Activated CD8-positive, alpha-beta memory T cell treated with anti-CD3 and anti-CD28 coated beads, Interleukin-2, amount 10 ng/mL, durations not matched to agents 7 days and 5 days (primary cell): ENCODE measurements at places on chromosomes 6 and 20. TPM values are rescaled to one million over a fixed set of nuclear protein-coding genes. Genes with fewer than 3 reads are reported as not detected.

The PCK1 gene
- not detected for total RNA-seq

DNA sequence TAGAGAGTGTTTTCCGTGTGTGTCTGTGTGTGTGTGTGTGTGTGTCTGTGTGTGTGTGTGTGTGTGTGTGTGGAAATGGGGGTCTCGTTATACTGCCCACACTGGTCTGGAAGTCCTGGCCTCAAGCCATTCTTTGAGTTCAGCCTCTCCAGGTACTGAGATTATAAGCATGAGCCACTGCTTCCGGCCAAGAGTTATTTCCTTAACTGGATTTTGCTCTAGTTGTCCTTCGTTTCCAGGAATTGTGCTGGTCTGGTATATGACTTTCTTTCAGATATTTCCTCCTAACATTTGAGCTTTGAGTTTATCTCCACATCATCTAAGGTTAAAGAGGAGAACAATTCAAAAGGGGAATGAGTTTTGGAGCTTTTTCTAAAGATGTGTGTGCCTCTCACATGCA is 124.8 kb downstream of the SH3BGRL2 start:
- DNase-seq, result no peak

- no peak for DNase-seq
These were observed 449.0 kb upstream of the MMS22L start for GRCh38 chr6:97732045-97732444.

GRCh38 chr20:31606804-31607639 is 1.9 kb downstream of the ID1 start:
- no peak for DNase-seq

DNA sequence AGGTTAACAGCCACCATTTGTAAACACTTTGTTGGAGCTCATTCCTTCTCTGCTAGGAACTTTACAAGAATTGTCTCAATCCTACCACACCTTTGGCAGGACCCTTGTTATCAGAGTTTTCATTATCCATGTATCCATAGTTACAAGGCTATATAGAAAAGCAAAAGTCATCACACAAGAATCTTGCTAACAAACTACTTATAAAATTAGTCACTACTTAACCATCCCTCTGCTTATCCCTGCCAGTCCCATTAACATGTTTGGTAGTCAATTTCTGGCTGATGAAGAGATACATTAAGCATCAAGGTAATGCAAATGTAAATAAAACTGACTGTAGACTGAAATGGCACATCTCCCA is 10.4 kb downstream of the ZSWIM3 start:
- no peak for DNase-seq

- no peak for DNase-seq
These were observed 13.2 kb upstream of the ASXL1 start for GRCh38 chr20:32344835-32345506.

The SLC17A2 gene
- not detected for total RNA-seq

The LKAAEAR1 gene
- not detected for total RNA-seq

DNA sequence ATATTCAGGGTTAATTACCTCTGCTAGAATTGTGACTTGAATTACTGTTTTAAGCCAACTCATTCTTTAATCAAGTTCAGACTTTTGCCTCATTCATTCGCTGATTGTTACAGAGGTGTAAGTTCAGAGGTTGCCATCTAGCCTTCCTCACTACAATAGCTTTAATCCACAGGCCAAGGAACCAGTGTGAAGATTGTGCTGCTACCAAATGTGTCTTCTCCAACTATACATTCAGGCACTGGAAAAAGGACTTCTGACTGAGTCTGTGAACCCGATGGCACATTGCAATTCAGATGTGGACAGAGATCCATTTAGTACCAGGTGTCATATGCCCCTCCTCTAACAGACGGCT is 111.2 kb upstream of the ADGRF1 start:
- DNase-seq, result no peak

The GDAP1L1 gene
- not detected for total RNA-seq

DNA sequence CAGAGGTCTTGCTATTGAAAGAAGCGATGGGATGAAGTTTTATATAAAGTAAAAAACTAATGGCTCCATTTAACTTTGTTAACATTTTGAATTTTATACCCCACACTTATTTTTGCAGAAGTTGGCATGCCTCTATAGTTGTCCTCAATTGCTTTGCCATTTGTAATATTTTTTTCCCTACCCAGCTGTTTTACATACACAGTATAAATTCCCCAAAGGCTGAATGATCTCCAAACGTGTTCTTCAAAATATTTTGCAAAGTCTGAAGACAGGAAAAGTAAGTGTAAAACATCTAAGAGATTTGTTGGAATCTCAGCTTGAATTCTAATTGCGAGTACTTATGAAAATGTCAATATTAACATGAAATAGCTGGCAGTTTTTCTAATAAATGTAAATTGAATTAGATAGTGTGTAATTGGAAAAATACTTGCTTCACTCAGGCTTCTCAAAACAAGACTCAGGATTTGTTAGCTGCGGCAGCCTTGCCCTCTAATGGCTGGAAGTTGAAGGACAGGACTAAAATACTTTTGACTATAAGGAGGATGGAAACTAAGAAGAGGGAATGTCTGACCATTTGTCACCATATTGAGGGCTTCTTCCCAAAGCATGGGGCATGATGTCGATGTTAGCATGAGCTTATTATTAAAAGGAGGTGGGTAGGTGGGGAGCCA is 226.8 kb downstream of the UST start:
- DNase-seq, result no peak

- no peak for DNase-seq
These were observed 677.5 kb downstream of the HDGFL1 start for GRCh38 chr6:23246896-23247295.

The FOXQ1 gene
- total RNA-seq, result not detected

The NFATC2 gene
- 39.9 TPM for total RNA-seq

GRCh38 chr6:159128978-159129377 is 40.2 kb upstream of the FNDC1 start:
- DNase-seq, result no peak

DNA sequence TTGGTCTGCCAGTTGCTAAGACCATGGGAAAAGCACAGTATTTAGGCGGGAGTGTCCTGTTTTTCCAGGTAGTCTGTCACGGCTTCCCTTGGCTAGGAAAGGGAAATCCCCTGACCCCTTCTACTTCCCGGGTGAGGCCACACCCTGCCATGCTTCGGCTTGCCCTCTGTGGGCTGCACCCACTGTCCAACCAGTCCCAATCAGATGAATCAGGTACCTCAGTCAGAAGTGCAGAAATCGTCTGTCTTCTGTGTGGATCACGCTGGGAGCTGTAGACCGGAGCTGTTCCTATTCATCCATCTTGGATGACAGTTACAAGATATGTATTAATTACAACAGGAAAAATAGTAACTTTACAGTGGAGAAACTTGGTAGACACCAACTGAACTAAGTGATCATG is 188.2 kb downstream of the TPBG start:
- DNase-seq, result no peak

DNA sequence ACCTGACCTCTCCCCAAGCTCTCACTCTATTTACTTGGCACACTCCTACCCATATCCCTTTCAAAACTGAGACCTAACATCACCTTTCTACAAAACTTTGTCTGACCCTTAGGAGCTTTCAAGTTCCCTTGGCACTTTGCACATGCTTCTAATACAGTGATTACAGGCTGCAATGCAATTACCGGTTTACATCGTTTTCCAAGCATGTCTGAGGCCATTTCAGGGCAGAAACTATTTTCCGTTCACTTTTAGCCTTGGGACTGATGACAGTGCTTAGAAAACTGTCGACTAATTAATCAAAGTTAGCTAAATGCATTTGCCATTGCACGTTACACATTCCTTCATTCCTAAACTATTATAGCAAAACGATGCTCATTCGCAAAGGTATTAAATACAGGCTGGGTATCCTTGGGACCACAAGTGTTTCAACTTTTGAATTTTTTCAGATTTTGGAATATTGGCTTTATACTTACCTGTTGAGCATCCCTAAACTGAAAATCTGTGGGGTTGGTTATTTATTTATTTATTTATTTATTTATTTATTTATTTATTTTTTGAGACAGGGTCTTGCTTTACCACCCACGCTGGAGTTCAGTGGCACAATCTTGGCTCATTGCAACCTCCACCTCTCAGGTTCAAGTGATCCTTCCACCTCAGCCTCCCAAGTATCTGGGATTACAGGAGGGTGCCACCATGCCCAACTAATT is 3.3 kb downstream of the RARS2 start:
- no peak for DNase-seq

DNA sequence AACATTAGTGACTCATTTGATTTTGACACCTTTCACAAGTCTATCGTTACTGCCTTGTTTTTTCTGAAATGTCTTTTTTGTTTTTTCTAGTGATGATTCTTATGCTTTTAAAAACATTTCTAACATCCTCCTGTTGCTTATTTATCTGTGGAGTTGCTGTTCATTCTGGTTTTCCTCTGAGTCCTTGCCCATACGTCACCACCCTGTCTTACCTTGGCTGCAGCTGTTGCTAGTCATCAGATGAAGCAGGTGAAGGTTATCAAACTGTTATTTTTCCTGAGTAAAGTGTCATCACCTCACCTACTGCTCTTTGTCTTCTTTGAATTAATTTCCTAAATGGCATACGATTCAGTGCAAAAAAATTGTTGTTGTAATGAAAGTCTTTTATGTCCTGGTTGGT is 376.6 kb downstream of the GRIK2 start:
- no peak for DNase-seq

DNA sequence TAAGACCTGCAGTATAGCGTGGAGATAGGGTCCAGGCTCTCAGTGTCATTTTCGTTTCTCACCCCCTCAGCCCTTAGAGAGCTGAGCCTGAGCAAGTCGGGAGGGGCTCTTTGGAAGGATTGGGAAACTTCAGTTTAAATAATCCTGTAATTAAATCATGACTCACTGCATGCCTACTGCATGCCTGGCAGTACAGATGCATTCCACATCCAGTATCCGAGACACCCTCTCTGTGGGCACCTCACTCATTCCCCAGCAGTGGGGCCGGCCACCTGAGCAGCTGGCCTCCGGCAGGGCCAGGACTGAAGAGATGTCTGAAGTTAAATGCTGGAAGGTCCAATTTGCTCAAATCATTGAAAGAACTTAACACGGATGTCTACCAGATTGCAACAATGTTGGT is 316.6 kb downstream of the THBS2 start:
- DNase-seq, result no peak

DNA sequence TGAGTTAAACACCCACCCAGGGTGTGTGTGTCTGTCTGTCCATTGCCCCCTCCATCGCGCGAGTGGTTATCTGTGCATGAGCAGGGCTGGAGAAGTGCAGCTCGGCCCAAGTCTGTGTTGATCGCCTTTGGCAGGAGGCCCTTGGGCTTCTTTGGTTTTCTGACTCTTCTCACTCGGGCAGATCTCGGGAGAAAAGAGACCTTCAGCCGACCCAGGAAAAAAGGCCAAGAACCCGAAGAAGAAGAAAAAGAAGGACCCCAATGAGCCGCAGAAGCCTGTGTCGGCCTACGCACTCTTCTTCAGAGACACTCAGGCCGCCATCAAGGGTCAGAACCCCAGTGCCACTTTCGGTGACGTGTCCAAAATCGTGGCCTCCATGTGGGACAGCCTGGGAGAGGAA is 132.9 kb downstream of the JPH2 start:
- no peak for DNase-seq

- DNase-seq, result no peak
These were observed 117.6 kb upstream of the SLC2A12 start for GRCh38 chr6:134169871-134170486.

DNA sequence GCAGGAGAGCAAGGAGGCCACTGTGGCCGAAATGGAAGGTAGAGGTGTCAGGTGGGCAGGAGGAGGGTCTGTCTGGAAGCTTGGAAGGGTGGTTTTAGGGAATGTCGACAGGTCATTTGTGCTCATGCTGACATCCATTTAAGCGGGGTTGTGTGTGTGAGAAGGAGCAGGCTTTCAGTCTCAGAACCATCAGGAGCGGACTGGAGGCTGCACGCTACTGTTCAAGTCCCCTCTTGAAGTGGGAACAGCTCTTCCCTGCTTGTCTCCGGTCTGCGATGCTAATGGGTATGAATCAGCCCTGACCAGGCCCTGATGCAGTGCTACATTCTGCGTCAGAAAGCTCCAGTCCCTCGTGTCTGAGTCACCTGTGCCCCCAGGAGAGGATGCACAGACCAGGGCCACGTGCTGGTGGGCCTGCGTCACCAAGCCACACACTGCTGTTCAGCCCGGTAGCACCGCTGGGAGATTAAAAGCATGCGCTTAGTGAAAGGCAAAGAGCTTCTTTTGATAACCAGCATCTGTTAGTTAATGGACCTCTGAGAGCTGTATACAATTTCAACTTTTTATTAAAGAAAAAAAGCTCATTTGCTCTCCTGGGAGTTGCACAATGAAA is 58.0 kb downstream of the APCDD1L start:
- DNase-seq, result no peak

The MRPL2 gene
- 71.0 TPM for total RNA-seq

GRCh38 chr6:36526066-36526465 is 21.2 kb downstream of the STK38 start:
- no peak for DNase-seq

The SLC2A10 gene
- not detected for total RNA-seq

The RBM39 gene
- total RNA-seq, result 357 TPM

The GINS1 gene
- 36.0 TPM for total RNA-seq

- no peak for DNase-seq
These were observed 112.2 kb upstream of the ARMC2 start for GRCh38 chr6:108736002-108736361.

The TBPL1 gene
- total RNA-seq, result 30.7 TPM

- DNase-seq, result peak; percentile 76
These were observed 55.4 kb downstream of the GFOD1 start for GRCh38 chr6:13431861-13432465.

- no peak for DNase-seq
These were observed 70.2 kb downstream of the ANKS1A start for GRCh38 chr6:34959224-34959623.

- no peak for DNase-seq
These were observed 317.1 kb downstream of the ESR1 start for GRCh38 chr6:152124429-152125074.

The PERP gene
- total RNA-seq, result 13.4 TPM

DNA sequence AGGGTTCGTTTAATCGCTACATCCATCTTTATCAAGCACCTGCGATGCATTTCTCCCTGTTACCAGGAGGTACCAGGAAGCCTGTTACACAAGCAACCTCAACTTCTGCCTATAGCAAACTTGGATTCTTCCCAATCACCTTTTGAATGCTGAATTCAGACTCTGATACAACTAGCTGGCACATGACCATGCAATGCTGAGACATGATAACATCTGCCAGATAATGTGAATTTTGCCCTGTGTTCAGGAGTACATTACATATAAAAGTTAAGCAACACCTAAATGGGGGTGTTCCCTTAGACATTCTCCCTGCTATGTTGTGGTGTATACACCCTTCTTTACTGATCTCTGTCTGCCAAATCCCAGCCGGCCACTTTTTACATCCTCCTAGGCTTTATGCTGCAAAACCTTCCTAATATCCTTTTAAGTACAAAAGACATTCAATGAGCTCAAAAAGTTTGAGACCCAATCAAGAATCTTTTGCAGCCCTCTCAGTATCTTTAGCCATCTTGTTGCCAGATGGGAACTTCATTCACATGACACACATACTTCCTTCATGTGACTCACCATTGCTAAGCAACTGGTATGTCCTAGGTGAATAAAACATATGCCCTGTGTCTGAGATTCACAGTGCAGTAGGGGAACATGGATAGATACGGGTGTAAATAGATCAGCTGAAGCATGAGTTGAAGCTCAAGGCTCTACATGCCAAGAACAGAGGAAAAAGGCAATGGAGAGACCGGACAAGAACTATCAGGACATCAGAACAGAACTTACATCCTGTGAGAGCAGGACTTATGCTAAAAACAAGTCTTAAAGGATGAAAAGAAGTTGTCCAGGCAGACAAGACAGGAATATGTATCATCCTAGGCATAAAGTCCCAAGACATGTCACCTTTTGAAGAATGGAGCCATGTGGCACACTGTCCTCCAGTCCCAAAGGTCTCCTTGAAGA is 84.3 kb downstream of the ZHX3 start:
- DNase-seq, result no peak

- no peak for DNase-seq
These were observed 3.3 kb upstream of the NHSL1 start for GRCh38 chr6:138502546-138502945.

The SIRPB2 gene
- total RNA-seq, result not detected
